SK-N-SH (cell line): ENCODE measurements at places on chromosomes 4 and X. TPM values are rescaled to one million over a fixed set of nuclear protein-coding genes. Genes with fewer than 3 reads are reported as not detected.

GRCh38 chrX:119084766-119085165 is 12.0 kb downstream of the CT47C1 start:
- H3K36me3 ChIP-seq = no peaks in the 10 kb centered on the region
- peaks cover 65% of the 10 kb centered on the region; the same call in 1 of the 2 replicates for H3K27me3 ChIP-seq
- DNase-seq = no peak
- no peak overlapping the region for H3K4me3 ChIP-seq
- no peak overlapping the region for H3K27ac ChIP-seq

DNA sequence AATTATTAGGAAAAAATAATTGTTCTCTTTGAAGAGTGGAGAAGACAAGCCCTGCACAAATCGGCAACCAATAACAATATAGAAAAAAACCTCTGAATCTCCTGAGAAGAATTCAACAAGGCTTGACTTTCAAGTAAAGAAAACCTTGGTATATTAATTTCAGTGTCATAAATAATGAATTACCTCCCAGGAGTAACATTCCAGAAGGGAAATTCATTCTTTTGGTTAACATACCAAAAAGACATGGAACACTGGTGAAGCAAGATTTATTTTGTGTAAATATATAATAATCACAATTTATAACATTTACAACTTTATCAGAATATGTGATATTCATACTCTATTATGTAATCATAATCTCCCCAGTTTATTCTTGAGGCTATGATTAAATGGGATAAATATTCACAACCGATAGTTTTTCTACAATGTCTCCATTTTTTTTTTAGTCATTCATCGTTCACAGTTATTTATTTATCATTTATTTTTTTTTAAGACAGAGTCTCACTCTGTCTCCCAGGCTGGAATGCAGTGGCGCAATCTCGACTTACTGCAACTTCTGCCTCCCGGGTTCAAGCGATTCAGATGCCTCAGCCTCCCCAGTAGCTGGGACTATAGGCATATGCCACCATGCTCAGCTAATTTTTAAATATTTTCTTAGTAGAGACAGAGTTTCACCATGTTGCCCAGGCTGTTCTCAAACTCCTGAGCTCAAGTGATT is 53.0 kb upstream of the RPS6KA6 start:
- no peak overlapping the region for H3K27ac ChIP-seq
- DNase-seq = no peak
- no peaks in the 10 kb centered on the region for H3K36me3 ChIP-seq

- H3K4me3 ChIP-seq = no peak overlapping the region
- peaks cover 21% of the 10 kb centered on the region for H3K36me3 ChIP-seq
- no peaks in the 10 kb centered on the region for H3K27me3 ChIP-seq
- no peak for DNase-seq
Measured at GRCh38 chr4:122364700-122365404, 14.0 kb upstream of the ADAD1 start.

USO1 gene
- polyA plus RNA-seq = 25.6 and 38.8 TPM in 2 replicates
